ENCODE measurements at places on chromosomes 6 and 20.

DNA sequence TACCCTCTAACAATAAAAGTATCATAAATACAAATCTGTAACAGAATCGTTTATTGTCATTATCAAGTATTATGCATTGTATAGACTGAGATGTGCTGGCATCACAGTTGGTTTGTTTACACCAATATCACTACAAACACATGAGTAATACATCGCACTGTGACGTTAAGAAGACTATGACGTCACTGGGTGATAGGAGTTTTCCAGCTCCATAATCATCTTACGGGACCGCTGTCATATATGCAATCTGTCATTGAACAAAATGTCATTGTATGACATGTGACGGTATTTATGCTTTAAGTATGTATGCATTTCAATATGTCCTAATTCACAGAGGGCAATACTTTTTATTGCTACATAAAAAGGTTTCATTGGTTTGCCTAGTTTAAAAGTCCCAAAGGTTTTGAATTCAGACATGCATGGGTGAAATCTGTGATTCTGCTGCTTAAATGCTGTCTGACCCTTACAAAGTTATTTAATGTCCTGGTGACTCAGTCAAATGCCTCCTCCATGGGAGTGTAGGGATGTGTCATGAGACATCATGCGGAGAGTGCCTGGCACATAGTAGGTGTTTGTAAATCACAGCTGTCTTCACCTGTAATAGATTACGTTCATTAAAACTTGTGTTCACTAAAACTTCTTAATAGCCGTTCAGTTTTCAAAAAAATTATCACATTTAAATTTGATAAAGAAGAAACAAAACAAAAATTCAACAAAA, 160.7 kb upstream of the PDE10A start:
- DNase-seq: no peak

GRCh38 chr6:159092631-159093030, 47.8 kb upstream of the TAGAP start:
- no peak for DNase-seq

GRCh38 chr6:130557481-130558112, 191.8 kb downstream of the TMEM200A start:
- DNase-seq: no peak

- DNase-seq: no peak
Observed at GRCh38 chr20:54114109-54114508, 43.7 kb upstream of the BCAS1 start.

DNA sequence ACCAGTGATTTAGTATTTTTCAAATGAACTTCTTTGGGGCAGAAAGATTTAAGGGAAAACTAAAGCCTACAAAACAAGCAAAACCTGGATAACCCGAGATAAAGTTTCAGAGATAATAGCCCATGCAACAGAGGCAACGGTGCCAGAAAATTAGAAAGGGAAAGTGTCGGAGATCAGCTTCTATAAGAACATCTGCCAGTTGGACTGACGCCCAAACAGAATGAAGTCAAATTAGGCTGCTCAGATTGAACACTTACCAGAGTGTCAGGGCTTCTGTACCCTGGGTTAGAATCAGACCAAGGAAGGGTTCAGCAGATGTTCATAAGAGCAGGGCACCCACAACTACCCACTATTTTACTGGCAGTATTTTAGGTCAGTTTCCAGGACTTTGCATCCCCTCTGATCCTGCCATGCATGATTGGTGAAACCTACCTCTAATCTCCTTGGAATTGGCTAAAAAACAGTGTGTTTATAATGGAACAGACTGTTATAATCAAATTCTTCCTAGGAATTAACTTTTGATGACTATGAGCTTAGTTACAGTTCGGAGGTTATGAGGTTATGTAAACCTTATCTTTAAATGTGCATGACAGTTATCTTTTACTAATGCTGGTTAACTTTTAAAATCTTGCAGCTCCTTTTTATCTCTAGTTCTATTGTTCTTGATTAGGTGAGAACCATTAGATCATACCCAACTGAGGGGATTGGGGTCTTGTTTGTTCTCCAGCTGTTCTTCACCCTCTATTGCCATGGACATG, 13.1 kb downstream of the BMP2 start:
- DNase-seq: no peak

- DNase-seq: peak; percentile 60
Observed at GRCh38 chr20:53104884-53105283, 132.7 kb downstream of the TSHZ2 start.
